Vagina (tissue), 2 donors: ENCODE measurements at places on chromosomes 12 and 14.
A peak's percentile ranks its signal among the peaks of the same experiment; 100 is the strongest.

GRCh38 chr14:65195042-65195719 is 92.9 kb upstream of the MAX start:
- no peaks in the 10 kb centered on the region for H3K4me1 ChIP-seq
- DNase-seq: no peak
- H3K36me3 ChIP-seq: no peaks in the 10 kb centered on the region
- H3K4me3 ChIP-seq: no peak overlapping the region
- H3K27me3 ChIP-seq: no peaks in the 10 kb centered on the region
- no peak overlapping the region for H3K27ac ChIP-seq

GRCh38 chr12:10392394-10392930 is 2.6 kb upstream of the KLRK1 start:
- H3K4me3 ChIP-seq: no peak overlapping the region
- H3K4me1 ChIP-seq: no peaks in the 10 kb centered on the region
- no peak for DNase-seq
- H3K27me3 ChIP-seq: no peaks in the 10 kb centered on the region
- H3K36me3 ChIP-seq: no peaks in the 10 kb centered on the region

DNA sequence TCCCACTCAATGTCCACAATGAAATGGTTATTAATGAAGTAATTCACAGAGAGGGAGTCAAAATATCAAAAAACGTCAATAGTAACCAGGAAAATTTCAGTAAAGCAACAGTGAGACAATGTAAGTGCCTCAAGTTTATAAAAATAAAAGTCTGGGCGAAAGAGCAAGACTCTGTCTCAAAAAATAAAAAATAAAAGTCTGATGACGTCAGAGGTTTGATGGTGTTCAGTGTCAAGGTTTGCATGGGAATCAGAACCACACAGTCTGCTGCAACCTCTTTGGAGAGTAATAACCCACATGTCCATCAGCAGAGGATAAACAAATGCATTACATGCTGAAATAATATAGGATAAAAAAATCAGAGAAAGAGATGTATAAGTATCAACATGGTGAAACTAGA is 152.4 kb downstream of the ASCL1 start:
- H3K4me1 ChIP-seq: no peaks in the 10 kb centered on the region
- H3K27me3 ChIP-seq: no peaks in the 10 kb centered on the region
- no peak for DNase-seq
- H3K36me3 ChIP-seq: no peaks in the 10 kb centered on the region

DNA sequence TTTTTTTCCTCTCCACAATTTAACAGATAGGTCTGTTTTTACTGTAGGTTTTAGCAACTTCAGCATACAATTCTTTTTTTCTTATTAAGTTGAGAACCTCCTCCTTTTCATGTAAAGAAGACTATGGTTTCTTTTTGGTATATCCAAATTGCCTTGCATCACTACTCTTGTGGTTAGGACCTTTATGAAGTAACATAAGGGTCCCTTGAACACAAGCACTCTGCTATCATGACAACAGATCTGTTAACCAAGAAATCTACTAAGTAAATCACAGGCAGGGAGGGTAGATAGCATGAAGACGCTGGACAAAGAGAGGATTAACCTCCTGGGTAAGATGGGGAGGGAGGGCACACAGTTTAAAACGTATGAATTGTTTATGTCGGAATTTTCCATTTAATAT is 380.6 kb downstream of the CCDC91 start:
- peak overlapping the region; percentile 39 for H3K27ac ChIP-seq
- no peaks in the 10 kb centered on the region for H3K27me3 ChIP-seq
- H3K36me3 ChIP-seq: no peaks in the 10 kb centered on the region
- H3K4me3 ChIP-seq: no peak overlapping the region
- H3K4me1 ChIP-seq: peaks cover 11% of the 10 kb centered on the region
- DNase-seq: no peak

DNA sequence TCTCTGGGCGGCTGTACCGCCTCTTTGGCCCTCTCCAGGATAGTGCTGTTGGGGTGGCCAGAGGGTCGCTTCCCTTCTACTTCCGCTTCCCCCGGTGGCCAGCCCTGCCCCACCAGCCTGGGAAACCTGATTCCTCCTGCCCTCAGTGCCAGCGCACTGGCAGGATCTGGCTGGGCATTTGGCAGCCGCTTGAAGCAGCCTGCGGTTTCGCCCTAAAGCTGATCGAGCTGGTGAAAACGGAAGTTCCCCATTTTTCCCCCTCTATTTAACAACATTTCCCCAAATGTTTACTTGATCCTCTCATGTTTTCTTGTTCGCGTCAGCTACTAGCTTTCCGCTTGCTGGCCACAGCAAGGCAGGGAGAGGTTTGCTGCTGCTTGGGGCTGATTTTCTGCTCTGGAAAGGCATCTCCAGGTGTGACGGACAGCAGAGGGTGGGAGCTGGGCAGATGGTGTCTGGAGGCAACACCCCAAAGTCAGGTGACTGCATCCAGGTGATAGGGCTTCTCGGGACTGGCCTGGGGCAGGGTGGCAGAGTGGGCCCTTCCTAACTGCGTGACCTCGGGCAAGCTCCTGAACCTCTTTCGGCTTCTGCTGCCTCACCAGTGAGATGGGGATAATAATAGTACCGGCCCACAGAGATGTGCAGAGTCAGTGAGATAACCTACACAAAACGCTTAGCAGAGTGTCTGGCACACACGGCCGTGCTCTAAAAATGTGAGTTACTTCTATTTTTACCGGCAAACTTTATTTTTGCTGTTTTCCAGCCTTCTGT is 53.1 kb downstream of the TSPAN9 start:
- H3K27ac ChIP-seq: no peak overlapping the region
- no peak overlapping the region for H3K4me3 ChIP-seq
- H3K27me3 ChIP-seq: no peaks in the 10 kb centered on the region
- H3K4me1 ChIP-seq: peaks cover 40% of the 10 kb centered on the region
- DNase-seq: no peak

DNA sequence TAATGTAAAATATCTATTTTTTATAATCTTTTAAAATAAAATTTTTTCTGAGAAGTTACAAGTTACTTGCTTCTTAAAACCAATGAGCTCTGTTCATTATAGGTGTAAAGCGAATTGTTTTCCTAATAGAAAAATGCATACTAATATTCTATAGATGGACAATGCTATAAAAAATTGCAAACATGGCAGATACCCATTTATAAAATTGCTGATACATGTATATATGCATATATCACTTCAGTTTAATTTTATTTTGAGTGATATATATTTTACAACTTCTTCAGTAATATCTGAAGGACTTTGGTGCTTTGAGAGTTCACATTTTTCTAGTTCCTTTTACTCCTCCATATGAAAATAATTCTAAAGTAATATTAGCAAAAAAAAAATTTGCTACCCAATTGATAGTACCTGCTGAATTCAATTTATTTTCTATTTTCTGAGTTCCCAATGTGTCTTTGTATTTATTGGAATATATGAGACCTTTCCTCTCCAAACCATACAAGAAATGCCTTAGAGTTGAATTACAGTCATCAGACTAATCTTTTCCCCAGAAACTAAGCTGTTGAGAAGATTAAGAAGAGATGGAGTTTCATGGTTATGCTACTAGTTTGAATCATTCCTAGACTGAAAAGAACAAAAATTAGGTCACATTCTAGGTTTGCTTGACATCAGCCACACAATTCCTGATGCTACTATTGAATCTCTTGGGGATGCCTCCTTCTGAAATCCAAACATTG is 1937.5 kb upstream of the SEL1L start:
- no peaks in the 10 kb centered on the region for H3K27me3 ChIP-seq
- H3K4me1 ChIP-seq: no peaks in the 10 kb centered on the region
- H3K27ac ChIP-seq: no peak overlapping the region
- H3K36me3 ChIP-seq: no peaks in the 10 kb centered on the region
- DNase-seq: no peak
- no peak overlapping the region for H3K4me3 ChIP-seq

- no peaks in the 10 kb centered on the region for H3K27me3 ChIP-seq
- no peak overlapping the region for H3K27ac ChIP-seq
- no peak overlapping the region for H3K4me3 ChIP-seq
- H3K4me1 ChIP-seq: peaks cover 7% of the 10 kb centered on the region
These were observed 27.4 kb downstream of the ABCC9 start for GRCh38 chr12:21913823-21914222.

GRCh38 chr14:100203962-100204834 is 34.7 kb upstream of the YY1 start:
- no peak for DNase-seq
- no peaks in the 10 kb centered on the region for H3K36me3 ChIP-seq
- H3K4me3 ChIP-seq: no peak overlapping the region
- no peaks in the 10 kb centered on the region for H3K27me3 ChIP-seq
- no peak overlapping the region for H3K27ac ChIP-seq

- H3K4me3 ChIP-seq: no peak overlapping the region
- peak overlapping the region; percentile 18 for H3K27ac ChIP-seq
- no peaks in the 10 kb centered on the region for H3K27me3 ChIP-seq
These were observed 18.0 kb downstream of the TRAF3 start for GRCh38 chr14:102795060-102795925.

DNA sequence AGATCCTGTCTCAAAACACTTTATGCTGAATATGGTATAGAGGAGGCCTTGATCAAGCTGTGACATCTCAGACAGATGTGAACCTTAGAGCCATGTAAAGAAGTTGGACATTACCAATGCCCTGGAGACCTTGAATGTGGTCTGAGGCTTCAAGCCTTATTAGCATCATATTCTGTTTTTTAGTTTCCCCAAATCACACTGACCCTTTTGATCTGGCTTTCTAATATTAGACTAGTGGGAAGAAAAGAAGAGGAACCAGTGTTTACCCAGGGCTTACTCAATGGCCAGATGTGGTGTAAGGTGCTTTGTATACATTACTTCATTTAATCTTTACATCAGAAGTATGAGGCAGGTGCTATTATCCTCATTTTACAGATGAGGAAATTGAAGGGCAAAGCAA is 10.6 kb upstream of the TBPL2 start:
- H3K27ac ChIP-seq: no peak overlapping the region
- H3K4me3 ChIP-seq: no peak overlapping the region
- no peak for DNase-seq

DNA sequence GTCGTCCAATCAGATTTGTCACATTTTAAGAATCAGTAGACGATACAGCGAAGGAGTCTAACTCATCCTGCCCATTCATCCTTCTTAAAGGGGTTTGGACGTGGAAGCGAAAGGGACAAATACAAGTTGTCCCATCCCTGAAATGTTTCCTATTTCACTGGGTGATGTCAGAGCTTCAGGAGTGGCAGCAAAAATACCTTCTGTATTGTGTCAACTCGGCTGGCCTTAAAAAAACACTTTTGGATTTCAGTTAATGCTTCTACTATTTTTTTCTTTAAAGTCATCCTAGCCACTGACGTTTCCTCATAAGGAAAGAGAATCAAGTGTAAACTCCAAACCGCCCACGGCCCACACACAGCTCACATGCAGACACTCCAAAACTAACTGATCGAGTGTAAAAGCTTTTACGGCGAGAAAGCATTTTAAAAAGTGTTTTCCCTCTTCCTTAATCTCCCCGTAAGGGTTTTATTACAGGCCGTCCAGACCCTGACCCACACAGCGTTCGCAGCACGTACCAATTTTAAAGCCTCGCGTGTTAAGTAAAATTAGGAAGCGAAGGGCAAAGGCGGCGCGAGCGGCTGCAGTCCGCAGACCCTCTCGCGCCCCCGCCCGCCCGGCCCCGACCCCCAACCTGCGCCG is 593 bp downstream of the CFL2 start:
- DNase-seq: no peak
- H3K4me1 ChIP-seq: peaks cover 25% of the 10 kb centered on the region
- H3K27ac ChIP-seq: peak overlapping the region; percentile 96
- H3K4me3 ChIP-seq: peak overlapping the region; percentile 81

DNA sequence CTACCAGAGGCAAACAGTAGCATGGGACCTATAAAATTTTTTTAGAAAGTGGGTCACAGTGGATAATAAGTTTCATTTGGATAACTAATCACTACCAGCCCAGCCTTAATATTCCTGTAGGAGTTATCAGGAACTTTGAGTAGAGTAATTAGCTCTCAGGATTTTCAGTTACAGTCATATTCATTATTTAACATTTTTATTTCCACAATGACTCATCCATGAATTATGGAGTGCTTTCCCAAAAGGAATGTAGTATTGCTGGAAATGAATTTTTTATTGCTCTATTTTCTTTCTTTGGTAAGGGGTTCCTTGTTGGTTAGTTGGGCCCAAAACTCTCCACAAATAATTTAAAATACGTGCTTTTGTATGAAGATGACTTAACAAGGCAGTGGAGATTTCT is 53.7 kb downstream of the ERC1 start:
- no peak overlapping the region for H3K4me3 ChIP-seq
- H3K27ac ChIP-seq: no peak overlapping the region

DNA sequence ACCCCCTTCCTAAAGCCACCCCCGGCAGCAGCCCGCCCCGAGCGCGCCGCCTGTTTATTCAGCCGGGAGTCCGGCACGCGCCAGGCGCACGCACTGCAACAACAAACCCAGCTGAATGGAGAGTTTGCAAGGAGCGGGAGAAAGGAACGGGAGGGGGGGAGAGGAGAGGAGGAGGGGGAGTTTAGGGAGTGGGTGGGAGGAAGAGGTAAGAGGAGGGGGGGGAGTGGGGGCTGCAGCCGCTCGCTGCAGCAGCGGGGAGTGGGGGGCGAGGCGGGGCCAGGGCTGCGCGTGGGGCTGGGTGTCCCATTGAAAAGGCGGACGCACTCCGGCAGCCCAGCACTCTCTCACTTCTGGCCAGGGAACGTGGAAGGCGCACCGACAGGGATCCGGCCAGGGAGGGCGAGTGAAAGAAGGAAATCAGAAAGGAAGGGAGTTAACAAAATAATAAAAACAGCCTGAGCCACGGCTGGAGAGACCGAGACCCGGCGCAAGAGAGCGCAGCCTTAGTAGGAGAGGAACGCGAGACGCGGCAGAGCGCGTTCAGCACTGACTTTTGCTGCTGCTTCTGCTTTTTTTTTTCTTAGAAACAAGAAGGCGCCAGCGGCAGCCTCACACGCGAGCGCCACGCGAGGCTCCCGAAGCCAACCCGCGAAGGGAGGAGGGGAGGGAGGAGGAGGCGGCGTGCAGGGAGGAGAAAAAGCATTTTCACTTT is at the start of gene ASCL1:
TSS of gene ASCL1 (plus strand) at position 336 of the 712 bp plus-strand sequence. CDS start 571 bp downstream, outside the sequence.
- peaks cover 24% of the 10 kb centered on the region for H3K4me1 ChIP-seq
- no peak within 1 kb of the TSS for H3K27ac ChIP-seq
- no peaks in the 10 kb centered on the region for H3K27me3 ChIP-seq
- DNase-seq: no peak
- H3K4me3 ChIP-seq: peak within 1 kb of the TSS; percentile 47

GRCh38 chr12:82176761-82177490 is 181.3 kb downstream of the CCDC59 start:
- H3K36me3 ChIP-seq: no peaks in the 10 kb centered on the region
- H3K4me3 ChIP-seq: no peak overlapping the region
- no peak for DNase-seq
- no peaks in the 10 kb centered on the region for H3K27me3 ChIP-seq
- no peak overlapping the region for H3K27ac ChIP-seq
- no peaks in the 10 kb centered on the region for H3K4me1 ChIP-seq

DNA sequence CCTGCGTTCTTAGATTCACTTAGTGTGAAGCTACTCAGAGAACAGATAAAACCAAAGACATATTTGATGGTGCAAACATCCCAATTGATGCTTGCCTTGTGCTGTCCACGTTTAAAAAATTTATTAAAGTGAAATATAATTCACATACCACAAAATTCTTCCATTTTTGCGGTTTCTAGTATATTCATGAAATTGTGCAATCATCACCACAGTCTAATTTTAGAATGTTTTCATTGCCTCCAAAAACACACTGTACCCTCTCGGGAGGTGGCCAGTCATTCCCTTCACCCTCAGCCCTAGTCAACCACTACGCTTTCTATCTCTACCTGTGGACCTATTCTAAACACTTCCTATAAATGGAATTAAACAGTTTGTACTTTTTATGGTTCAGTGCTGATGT is 1109.2 kb downstream of the FLRT2 start:
- H3K4me3 ChIP-seq: no peak overlapping the region
- H3K27me3 ChIP-seq: no peaks in the 10 kb centered on the region
- no peaks in the 10 kb centered on the region for H3K36me3 ChIP-seq
- H3K4me1 ChIP-seq: no peaks in the 10 kb centered on the region
- no peak for DNase-seq
- no peak overlapping the region for H3K27ac ChIP-seq
